ENCODE measurements at places on chromosomes 5 and 9.

DNA sequence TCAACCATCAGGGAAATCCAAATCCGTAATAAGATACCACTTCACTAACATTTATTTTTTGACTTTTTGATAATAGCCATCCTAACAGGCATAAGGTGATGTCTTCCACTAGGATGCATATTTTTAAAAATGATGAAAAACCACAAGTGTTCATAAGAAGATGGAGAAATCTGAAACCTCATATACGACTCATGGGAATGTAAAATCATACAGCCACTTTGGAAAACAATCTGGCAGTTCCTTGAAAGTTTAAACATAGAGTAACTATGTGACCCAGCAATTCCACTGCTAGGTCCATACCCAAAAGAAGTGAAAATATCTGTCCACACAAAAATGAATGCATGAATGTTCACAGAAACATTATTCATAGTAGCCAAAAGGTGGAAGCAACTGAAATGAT is 431.0 kb downstream of the ENC1 start:
- no peaks in the 10 kb centered on the region for H3K4me1 ChIP-seq
- H3K27ac ChIP-seq = no peak overlapping the region
- no peak overlapping the region for H3K4me3 ChIP-seq
- DNase-seq = no peak
- no peaks in the 10 kb centered on the region for H3K36me3 ChIP-seq

DNA sequence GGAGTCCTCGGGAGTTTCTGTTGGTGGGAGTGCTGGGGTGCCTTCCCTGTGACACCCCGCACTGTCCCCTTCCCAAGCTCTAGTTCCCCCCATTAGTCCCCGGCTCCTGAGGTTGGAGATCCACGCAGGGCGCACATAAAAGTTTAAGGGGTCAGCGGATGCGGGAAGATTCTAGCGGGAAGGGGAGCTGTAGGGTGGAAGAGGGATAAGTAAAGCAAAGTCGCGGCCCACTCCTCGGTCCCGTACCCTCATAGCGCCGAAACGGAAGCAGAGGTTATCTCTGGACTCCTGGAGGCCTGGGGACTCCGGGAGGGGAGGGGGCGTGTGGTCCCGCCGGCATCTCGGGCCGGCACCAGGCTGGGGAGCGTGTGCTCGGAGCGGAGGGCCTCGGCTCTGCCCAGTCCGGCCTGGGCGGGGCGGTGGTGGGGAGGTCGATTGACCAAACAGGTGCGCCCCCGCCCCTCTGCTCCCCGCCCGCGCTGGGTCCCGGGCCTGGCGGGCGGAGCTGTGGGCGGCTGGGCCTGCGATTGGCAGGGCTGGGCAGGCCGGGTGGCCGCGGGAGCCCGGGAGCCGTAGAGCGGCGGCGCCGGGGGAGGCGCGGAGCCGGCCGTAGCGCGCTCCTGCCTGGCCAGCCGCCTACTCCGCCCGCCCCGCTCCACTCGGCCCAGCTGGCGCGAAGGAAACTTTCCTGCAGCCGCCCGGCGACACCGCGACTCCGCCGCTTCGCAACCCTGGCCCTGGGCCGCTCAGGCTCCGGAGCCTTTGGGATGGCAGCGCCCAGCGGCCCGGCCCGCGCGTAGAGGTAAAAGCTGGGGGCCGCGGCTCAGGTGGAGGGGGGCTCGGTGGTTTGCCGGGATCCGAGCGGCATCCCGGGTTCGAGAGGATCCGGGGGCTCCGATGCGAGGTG is 52.2 kb upstream of the DAB2IP start:
- H3K4me1 ChIP-seq = peaks cover 10% of the 10 kb centered on the region
- peaks cover 54% of the 10 kb centered on the region for H3K27me3 ChIP-seq
- peaks cover 2% of the 10 kb centered on the region for H3K36me3 ChIP-seq
- DNase-seq = no peak
- no peak overlapping the region for H3K4me3 ChIP-seq
- no peak overlapping the region for H3K27ac ChIP-seq

- no peak for DNase-seq
- no peaks in the 10 kb centered on the region for H3K36me3 ChIP-seq
- H3K27ac ChIP-seq = no peak overlapping the region
- H3K27me3 ChIP-seq = peaks cover 44% of the 10 kb centered on the region
- peaks cover 15% of the 10 kb centered on the region for H3K4me1 ChIP-seq
Observed at GRCh38 chr9:38067859-38068681, 957 bp downstream of the SHB start.

DNA sequence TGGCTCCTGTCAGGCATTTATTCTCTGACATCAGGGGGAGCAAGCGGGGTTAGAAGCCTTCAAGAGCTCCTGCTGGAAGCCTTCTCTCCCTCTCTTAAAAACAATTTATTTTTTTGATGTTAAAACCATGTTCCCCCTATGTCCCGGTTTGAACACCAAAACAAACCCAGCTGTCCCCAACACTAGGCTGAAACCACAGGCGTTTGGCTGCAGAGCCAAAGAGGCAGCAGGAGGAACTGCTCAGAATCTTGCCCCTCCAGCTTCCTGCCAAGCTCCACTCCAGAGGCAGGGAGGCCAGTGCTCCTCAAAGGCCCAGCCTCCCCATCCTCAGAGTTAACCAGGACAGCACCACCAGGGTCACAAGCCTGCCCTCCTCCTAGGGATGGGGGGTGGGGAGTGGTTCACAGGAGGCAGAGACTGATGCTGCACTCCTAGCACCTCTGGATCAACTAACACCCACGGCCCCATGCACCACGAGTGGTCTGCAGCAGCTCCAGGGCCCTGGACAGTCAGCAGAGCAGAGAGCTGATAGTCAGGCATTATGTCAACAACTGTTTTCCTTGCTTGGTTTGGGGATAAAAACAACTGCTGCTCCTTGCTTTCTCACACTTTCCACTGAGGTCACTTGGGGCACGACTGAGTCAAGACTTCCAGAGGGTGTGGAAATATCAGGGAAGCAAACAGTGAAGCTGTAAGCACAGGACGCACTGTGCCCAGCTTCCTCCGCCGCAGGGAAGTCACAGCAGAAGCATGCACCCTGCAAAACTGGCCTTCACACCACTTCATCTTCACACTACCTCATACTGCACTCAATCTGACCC is 96.5 kb upstream of the ADRA1B start:
- no peaks in the 10 kb centered on the region for H3K27me3 ChIP-seq
- no peak overlapping the region for H3K27ac ChIP-seq
- no peak overlapping the region for H3K4me3 ChIP-seq
- DNase-seq = no peak
- H3K4me1 ChIP-seq = no peaks in the 10 kb centered on the region

DNA sequence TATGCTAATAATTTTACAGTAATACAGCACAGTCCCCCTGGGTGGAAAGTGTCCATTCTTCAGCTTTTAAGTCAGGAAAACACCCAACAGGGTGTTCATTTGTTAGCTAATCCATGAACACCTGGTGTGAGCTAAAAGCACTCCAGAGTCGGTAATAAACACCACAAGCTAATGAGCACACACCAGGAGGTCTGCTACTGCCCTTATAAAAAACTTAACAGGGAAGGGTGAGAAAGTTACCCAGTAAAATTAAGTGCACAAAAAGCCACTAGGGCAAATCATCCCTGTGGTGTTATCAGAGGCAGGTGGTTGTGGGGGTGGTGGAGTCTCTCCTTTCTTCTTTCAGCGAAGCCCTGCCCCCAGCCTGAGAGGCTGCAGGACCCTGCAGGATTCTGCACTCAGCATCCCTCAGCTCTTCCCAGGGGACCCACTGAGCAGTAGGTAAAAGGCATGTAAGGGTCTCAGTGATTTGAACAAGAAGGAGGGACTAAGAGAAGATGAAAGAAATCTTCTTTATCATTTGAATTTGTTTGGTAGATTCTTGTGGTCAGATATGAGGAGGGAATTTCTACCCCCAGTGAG is 14.4 kb downstream of the GDNF start:
- H3K4me3 ChIP-seq = no peak overlapping the region
- H3K4me1 ChIP-seq = no peaks in the 10 kb centered on the region
- H3K27ac ChIP-seq = no peak overlapping the region
- H3K36me3 ChIP-seq = no peaks in the 10 kb centered on the region

DNA sequence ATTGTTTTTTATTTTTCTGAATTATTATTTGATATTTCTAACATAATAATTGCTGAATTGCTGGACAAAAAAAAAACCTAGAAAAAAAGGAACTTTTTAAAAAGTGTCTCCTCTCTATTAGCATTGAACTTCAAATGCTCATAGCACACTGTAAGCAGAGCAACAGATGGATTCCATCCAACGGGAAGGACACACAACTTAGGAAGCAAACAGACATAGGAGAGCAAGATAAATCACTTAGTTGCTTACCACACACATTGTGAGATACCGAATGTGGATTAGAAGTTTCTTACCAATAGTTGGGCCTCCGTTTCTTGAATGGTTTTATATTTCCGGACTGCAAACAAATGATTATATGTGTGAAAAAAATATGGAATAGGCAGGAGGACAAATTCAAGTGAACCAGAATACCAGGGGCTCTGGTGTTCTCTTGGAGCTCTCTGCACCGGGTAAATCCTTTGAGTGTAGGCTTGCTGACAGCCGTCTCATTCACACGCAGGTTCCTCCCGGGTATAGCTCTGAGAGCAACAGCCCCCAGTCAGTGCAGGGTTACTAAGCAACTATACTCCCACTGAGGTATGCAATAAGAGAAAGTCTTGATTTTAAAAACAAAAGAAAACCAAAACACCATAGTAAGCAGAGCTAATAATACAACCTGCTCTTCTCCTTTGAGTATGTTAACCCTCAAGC is 217.6 kb downstream of the TMEM167A start:
- no peak overlapping the region for H3K27ac ChIP-seq
- no peak for DNase-seq
- no peaks in the 10 kb centered on the region for H3K36me3 ChIP-seq
- no peaks in the 10 kb centered on the region for H3K27me3 ChIP-seq
- H3K4me1 ChIP-seq = no peaks in the 10 kb centered on the region

GRCh38 chr9:71479621-71480020 is 288.7 kb downstream of the CEMIP2 start:
- H3K4me3 ChIP-seq = no peak overlapping the region
- no peaks in the 10 kb centered on the region for H3K36me3 ChIP-seq
- H3K27me3 ChIP-seq = no peaks in the 10 kb centered on the region
- no peak overlapping the region for H3K27ac ChIP-seq

- H3K36me3 ChIP-seq = peaks cover 41% of the 10 kb centered on the region
- H3K27ac ChIP-seq = peak overlapping the region; percentile 90
- no peak for DNase-seq
- no peaks in the 10 kb centered on the region for H3K27me3 ChIP-seq
Observed at GRCh38 chr5:140557965-140558364, 692 bp upstream of the SRA1 start.

- no peak overlapping the region for H3K4me3 ChIP-seq
- H3K27ac ChIP-seq = no peak overlapping the region
- no peaks in the 10 kb centered on the region for H3K4me1 ChIP-seq
- H3K36me3 ChIP-seq = no peaks in the 10 kb centered on the region
Observed at GRCh38 chr9:81844131-81844567, 84.1 kb upstream of the SPATA31D4 start.

DNA sequence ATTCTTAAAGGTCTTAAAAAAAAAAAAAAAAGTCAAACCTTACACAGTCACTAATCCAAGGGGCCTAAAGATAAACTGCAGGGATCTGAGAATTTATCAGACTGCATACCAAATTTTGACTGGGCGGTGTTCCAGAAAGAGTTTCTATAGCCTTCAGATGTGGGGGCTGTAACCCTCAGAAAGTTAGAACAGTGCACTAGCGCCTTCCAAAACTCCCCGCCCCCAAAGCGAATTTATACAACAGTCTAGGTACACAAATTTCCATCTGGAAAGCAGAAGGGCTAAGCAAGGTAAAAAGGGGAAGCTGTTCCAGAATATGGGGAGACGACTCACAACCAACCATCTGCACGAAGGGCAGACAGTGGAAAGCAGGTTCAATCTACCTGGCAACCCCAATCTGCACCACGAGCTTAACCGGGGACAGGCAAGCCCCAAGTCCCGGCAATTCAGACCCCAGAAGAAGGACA is 813 bp downstream of the ERMP1 start:
- peaks cover 53% of the 10 kb centered on the region for H3K4me1 ChIP-seq
- H3K27me3 ChIP-seq = peaks cover 6% of the 10 kb centered on the region
- DNase-seq = peak; percentile 30
- peak overlapping the region; percentile 91 for H3K27ac ChIP-seq
- peak overlapping the region; percentile 89 for H3K4me3 ChIP-seq
- H3K36me3 ChIP-seq = peaks cover 28% of the 10 kb centered on the region

Data from activated CD4-positive, alpha-beta T cell treated with anti-CD3 and anti-CD28 coated beads, Interleukin-2, amount 10 ng/mL, durations not matched to agents 7 days and 5 days (primary cell).